AG04450 (cell line): ENCODE measurements at places on chromosomes 1 and 21.

- DNase-seq, result no peak
Measured at GRCh38 chr1:7084232-7084894, 299.1 kb downstream of the CAMTA1 start.

DNA sequence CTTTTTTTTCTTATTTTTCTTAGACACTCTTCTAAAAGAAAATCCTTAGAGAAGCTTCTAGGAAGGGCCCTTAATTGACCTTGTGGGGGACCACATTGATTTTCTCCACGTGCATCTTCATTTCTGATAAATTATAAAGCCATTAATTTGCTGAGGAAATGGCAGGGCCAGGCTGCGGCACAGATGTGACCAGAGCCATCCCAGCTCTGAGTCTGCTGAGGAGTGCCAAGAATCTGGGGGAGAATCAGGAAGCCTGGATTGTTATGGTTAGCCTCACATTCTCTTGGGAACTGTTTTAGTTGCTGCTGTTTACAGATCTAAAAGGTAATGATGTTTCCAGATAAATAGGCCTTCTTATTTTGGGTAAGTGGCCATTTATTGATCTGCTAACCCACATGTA, 16.2 kb downstream of the PROX1 start:
- no peak for DNase-seq

GRCh38 chr1:22916471-22916820, 56.2 kb downstream of the LACTBL1 start:
- no peak for DNase-seq

DNA sequence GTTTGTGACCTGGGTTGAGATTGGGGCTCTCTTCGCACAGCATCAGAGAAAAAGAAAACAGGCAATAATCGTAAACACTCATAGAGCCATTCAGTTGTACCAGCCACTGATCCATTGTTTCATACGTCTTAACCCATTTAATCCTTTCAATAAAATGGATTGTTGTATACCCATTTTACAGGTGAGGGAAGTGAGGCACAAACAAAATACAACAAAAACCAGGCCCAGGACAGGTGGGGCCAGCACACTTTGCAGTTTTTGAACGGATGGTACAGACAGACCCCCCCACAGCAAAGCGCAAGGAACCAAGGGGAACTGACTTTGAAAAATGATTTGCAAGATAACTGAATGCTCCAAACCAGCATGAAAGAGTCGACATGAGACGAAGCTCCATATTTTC, 4.3 kb upstream of the FHAD1 start:
- no peak for DNase-seq

DNA sequence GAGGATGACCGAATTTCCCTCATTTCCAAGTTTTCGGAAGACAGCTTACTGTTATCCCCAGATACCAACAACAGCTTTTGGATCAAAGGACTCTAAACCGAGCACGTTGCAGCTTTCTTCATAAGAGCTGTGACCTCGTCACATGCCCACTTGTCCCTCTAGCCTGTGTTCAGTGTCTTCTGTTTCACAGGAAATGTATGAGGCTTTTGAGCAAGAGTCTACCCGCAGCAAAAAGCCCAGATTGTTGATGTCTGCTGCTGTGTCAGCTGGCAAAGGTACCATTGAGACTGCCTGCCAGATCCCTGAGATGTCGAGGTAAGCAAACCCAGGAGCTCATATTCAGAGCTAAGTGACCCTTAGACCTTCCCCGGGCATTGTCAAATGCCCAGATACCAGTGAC, 24.1 kb downstream of the CHI3L2 start:
- no peak for DNase-seq

- DNase-seq, result no peak
Measured at GRCh38 chr1:178645808-178646200, 79.2 kb upstream of the RALGPS2 start.

DNA sequence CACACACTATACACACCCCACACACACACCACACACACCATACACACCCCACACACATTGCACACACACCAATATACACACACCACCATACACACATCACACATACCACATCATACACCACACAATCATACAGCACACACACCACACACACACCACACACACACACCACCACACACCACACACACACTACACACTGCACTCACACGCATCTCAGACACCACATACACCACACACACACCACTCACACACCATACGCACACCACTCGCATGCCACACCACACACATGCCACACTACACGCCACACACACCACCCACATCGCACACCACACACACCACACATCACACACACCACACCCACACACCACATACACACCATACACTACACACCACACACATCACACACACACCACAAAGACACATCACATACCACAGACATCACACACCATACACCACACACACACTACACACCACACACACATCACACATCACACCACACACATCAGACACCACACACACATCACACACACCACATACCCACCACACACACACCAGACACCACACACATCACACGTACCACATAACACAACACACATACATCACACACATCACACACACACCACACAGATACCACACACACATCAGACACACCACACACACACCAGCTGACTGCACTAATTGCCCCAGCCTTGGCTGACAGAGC, 54.6 kb downstream of the HSF2BP start:
- no peak for DNase-seq

- no peak for DNase-seq
Measured at GRCh38 chr1:179021873-179022272, 3.8 kb upstream of the FAM20B start.

DNA sequence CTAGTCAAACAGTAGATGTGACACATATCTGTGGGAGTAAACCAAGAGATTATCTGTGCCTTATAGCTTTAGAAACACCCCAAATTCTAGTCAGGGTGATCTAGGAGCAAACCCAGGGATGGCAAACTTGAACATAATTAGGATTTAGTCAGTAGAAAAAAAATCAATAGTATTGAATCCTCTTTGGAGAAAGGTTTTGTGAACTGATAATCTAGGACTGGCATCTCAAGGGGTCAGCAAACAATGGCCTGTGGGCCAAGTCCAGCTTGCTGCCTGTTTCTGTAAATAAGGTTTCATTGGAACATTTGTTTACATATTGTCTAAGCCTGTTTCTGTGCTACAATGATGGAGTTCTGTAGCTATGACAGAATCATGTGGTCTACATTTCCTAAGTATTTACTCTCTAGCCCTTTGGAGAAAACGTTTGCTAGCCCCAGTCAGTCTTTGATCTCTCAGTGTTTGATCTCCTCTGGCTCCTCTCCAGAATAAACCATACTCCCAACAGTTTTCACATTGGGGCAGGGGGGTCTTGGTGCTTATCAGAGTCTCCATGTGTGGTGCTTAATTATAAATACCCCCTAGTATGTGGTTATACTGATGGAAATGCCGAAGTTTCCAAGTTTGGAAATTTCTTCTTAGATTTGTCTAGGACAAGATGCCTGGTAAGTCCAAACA, 385.8 kb downstream of the NTNG1 start:
- DNase-seq, result no peak

GRCh38 chr1:41232305-41232704, 9.8 kb downstream of the SCMH1 start:
- DNase-seq, result no peak

- DNase-seq, result no peak
Measured at GRCh38 chr1:197285526-197286205, 17.6 kb downstream of the CRB1 start.

GRCh38 chr1:181128592-181129497, 40.3 kb downstream of the IER5 start:
- DNase-seq, result no peak

DNA sequence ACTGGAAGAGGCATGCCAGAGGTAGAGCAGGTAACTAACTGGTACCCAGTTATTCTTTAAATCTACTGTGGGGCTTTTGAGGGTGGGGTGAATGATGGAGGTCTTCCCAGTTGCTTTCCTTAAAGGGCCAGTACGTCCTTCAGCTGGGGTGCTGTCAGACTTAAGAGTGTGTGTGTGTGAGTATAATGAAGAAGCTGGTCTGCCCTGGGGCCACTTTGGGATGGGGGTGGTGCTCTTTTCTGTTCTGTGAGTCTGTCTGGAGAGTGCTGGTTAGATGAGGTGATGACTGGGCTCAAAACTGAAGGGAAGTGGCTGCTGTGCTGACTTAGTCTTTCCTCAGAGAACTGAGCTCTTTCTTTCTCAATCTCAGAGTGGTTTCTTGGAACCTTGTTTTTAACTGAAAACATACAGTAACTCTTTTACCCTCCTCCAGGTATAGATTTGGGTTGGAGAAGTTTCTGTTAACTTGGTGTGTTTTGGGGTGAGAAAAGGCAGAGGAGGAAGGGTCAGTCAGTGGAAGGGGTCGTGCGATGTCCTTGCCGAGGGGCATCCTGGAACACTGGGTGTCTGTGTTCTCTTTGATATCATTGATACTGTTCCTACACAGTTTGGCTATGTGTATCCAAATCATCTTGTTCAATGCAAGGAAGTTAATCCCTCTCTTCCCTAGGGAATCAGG, 746 bp downstream of the MACF1 start:
- no peak for DNase-seq

- DNase-seq, result no peak
Measured at GRCh38 chr21:41564871-41565274, 56.9 kb upstream of the TMPRSS2 start.

DNA sequence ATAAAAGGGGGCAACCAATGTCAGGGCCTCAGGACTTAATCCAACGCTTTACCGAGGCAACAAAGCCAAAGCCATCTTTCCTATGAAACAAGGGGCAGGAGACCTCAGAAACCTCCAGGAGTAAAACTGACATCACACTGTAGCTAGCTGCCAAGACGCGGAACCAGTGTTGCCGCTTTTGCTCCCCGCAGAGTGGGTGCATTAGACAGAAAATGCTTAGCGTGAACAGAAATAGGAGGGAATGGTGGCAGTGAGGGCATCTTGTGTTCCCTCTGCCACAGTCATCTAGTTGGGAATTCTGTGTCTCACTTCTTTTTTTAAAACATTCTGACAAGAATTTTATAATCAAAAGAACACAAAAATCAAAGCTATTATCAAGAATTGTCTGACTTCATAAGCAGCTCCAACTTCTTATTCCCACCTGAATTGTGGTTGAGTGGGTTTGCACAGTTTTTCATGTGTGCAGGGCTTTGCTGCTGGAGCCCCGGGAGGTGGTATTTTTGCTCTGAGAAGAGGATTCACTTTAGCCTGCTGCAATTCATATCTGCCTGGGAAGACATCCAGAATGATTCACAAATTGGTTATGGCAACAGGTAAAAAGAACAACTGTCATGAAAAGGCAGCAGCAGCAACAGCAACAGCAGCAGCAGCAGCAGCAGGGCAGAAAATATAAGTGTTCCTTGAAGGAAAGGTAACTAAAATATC, 82.2 kb upstream of the DIRAS3 start:
- DNase-seq, result no peak

DNA sequence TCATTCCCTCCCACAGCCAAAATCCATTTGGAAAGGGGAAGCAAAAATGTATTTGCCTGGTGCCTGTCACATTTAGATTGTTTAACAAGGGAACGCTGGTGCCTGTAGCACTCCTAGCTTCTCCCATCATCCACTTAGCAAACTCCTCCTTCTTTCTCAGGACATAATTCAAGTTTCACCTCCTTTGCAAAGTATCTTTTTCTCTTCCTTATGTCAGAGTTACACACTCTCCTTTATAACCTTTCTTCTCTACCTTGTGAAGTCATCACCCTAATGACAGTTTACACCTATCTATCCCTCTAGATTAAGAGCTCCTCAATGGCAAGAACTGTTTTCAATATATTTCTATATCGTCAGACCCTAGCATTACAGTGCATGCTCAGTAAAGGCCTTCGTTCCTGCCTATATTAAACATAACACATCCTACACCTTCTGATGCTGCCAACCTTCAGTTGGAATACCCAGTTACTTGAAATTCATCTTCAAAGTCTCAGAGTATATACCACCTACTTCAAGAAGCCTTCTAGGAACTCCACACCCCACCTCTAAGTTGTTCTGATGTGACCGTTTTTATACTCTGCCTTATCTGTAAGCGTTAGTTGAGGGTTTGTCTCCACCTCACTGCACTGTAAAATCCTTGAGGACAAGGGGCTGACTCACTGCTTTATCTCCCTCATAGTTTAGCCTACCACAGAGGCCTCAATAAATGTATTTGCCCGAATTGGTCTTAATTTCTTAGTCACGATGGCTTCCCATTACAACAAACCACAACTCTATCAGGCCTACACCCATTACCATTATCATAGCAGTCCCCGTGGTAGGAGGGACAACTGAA, 1.0 kb upstream of the EPS15 start:
- peak; percentile 18 for DNase-seq

DNA sequence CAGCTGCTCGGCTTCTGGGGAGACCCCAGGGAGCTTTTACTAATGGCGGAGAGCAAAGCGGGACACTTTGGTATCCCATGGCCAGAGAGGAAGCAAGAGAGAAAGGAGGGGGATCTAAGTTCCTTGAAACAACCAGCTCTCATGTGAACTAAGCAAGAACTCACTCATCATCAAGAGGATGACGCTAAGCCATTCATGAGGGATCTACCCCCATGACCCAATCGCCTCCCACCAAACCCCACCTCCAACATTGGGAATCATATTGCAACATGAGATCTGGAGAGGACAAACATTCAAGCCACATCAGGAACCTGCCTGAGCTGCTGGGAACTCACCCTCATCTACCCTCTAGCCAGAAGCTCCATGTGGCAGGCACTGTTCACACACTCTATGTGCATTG, 372.1 kb upstream of the RUNX1 start:
- no peak for DNase-seq

DNA sequence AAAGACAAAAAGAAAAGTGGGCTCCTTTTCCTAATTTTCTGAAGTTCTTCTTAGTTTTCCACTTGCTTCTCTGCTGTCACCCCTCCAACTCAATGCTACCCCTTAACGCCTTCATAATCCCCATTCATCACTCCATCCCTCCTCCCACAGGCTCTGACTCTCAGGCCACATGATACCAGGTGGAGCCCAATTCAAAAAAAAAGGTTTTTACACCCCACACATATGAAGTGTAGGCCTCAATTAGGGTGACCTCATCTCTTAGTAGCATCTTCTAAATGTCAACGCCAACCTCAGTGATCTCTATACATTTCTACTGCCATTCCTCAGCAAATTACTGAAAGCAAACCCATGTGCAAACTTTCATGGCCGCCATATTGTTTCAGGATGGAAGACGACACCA, 6.4 kb downstream of the SSBP3 start:
- no peak for DNase-seq

DNA sequence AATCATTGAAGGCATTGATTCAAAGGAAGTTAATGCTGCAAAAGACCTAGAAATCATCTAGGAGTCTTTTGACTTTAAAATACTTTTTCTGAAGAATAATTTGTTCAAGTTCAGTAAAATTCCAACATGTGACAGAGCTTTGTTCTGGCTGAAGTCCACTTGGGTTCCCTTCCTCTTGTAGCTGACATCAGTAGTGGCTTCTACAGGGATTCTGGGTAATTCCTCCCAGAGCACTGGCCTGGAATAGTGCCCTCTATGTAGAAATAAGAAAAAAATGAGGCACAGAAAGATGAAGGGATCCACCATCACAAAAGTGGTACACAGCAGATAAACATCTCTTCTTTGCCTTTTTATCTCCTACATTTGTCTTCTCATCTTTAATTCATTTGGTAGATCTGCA, 548.1 kb downstream of the LTN1 start:
- DNase-seq, result no peak
